ENCODE measurements at places on chromosomes 2 and 18.

- DNase-seq, result no peak
Measured at GRCh38 chr2:128550389-128550788, 231.7 kb upstream of the HS6ST1 start.

- no peak for DNase-seq
Measured at GRCh38 chr2:147110317-147110716, 734.5 kb upstream of the ACVR2A start.

- DNase-seq, result no peak
Measured at GRCh38 chr2:197198890-197199289, 111.7 kb downstream of the ANKRD44 start.

DNA sequence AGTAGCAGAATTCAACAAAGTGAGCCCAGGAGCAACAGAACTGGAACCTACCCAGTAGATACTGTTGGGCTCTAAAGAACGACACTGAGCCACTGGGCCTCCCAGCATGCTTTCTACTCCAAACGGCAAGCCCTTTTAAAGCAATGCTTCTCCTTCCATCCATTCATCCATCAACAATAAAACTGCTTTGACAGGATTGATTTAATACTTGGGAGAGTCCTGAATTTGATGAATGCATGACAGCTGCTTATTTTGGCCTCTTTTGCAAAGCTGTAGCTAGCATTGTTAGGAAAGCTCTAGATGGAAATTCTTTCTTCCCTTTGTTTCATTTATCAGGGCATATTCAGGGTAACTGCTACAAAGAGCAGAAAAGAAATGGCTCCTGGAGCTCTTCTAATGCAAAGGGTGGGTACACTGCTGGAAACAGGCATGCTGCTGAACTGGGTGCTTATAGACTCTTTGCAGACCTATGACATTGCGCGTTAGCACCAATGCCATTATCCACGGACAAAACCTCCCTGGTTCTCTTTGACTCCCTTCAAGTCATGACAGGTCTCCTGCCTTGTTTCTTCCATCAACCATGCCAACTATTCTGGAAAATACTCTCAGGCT is 138.4 kb upstream of the HNRNPA3 start:
- DNase-seq, result no peak

GRCh38 chr2:47218066-47218581 is 63.0 kb upstream of the STPG4 start:
- no peak for DNase-seq

GRCh38 chr18:78998371-78999071 is 18.9 kb downstream of the SALL3 start:
- no peak for DNase-seq

- DNase-seq, result no peak
Measured at GRCh38 chr2:2181493-2181892, 149.6 kb downstream of the MYT1L start.

DNA sequence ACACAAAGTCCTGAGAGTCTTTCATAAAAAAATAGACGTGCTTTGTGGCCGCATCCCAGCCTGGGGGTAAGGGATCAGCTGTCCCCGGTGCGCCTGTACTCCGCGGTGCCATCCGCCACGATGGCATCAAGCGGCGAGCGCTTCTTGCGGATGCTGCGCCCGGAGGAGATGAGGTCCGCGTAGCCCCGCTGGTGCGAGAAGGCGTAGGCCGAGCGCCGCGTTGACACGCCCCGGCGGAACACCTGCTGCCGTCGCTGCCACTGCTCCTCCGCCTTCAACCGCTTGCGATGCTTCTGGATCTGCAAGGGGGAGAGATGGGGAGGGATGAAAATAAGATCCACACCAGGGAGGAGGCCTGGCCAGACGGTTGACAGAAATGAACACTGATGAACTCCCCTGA is 26.8 kb upstream of the NARS1 start:
- no peak for DNase-seq

DNA sequence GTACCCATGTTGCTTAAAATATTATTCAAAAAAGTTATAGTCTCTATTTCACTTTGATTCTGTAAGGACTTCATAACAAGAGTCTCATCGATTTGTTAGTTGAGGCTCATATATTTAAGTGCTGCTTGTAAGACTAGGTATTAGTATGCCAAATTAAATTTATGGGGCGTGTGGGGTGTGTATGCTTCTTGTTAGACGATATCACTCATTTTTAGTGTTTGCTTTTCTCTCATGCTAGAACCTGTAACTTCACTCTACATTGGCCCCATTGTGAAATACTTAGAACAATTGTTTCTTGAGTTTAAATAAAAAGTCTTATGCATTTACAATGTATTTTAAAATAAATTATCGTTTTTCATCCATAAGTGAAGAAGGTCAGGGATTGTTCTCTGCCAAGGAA is 63.6 kb downstream of the CTNNA2 start:
- no peak for DNase-seq

DNA sequence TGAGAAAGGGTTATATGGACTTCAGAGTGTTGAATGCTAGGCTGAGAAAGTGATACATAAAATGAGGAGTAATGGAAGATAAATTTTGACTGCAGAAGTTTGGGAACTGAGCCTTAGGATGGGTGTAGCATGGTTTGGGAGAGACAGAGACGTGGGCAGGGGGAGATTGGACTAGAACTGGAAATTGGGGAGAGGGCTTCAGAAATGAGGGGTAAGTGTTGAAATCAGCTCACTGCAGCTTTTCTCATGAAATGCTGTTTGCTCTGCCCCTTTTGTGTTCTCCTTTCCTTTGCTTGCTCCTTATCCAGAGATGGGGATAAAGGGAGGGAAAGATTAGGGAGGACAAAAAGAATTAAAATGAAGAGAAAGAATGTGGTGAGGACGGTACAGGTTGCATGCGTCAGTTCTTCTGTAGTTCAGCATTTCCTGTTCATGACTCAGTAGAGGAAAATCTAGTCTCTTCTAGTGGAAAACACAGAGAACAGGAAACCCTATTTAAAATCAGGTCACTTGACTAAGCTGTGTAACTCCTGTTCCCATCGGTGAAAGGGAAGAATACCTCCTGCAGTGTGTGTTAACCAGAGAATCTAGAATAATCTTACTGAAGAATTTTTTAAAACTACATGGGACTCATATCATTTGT is 105.6 kb downstream of the CRIM1 start:
- no peak for DNase-seq

DNA sequence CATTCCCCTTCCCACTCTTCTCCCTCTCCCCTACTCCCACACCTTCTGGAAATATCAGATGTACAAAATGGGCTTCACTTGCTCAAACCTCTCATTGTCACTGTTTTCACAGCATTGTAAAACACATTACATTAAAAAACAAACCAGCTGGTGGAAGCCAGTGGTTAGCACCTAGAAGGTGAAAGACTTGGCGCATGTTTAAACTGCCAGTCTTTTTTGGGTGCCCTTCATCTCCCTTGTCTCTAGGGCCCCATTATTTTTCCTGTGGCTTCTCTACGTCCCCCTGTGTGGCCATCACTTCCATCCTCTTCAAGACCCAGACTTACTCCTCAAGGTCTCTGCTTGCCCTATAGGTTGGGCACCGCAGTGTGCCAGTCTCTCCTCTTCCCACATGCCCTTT is 34.9 kb downstream of the MGAT5 start:
- DNase-seq, result no peak

- no peak for DNase-seq
Measured at GRCh38 chr18:51614033-51614432, 416.6 kb upstream of the MEX3C start.

DNA sequence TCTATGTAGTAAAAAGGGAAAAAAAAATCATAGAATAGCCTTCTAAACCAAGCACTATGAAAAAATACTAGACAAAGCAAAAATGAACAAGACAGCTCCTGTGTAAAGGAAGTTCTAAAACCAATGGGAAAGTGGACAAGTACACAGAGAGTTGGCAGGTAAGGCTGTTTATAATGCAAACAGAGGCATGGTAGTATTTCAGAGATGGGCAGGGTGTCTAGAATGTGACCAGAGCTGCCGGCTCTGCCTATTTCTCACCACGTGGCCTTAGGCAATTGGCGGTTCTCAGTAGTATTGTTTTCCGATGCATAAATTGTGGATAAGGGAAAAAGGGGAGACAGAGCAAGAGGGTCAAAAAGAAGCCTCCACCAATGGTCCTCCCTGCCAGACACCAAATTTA is 173.6 kb downstream of the ANKRD30B start:
- DNase-seq, result no peak
